Left hindlimb (tissue), 1 donor: ENCODE measurements at places on chromosomes 3 and 15.

DNA sequence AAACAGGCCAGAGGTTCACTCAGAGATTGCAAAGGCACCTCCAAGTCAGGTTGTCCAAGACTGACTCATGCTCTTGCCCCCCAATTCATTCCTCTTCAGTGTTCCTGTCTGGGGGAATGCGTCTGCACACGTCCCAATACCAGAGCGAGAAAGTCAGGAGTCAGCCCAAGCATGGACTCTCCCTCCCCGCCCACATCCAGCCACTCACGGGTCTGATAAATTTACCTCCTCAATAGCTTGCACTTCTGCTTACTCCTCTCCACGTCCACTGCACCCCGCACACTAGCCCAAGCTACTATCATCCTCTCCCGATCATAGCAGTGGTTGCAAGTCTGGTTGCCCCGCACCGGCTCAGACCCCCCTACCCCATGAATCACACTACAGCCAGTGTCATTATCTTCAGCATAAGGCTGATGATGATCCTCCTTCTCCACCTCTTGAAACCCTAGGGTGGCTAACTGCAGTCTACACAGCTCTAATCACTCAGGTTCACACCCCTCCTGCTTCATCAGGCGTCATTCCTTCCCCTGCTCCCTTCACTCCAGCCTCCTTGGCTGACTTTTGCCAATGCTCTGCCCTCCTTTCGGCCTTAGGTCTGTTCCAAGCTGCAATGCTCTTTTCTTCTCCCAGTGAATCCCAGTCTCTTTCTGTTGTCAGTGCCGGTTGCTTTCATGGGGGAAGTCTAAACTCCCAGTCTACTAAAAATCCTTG, 27.6 kb upstream of the MYO1E start:
- DNase-seq, result no peak

DNA sequence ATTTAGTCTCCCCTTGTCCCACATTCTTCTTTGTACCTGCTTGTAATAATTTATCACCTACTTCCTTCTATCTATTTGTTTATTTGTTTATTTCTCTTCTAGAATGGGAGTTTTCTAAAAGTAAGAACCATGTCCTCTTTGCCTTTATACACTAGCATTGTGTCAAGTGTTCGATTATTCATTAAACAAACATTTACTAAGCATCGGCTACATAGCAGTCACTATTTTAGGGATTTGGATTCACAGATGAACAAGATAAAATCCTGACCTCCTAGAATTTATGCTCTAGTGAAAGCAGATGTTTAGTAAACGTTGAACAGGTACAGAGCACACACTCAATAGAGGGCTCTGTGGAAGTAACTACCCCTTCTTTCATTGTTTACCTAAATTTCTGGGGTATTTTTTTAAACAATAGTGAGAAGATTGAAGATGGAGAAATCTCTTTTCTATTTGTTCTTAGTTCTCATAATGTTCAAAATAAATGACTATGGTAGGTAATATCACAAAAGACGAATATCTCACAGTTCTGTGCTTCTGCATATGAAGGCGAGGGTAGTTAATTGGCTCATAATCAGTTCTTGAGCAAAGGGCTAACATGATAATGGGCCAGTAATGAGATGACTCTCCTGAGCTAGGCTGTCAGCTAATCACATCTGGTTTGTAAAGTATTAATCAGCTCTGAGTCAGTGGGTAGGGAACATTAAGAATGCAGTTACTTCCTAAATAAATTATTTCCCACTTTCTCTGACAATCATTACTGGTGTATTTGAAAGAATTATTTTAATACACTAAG, 111.9 kb downstream of the SLC9A9 start:
- no peak for DNase-seq

GRCh38 chr3:2976212-2976611, 134.0 kb downstream of the IL5RA start:
- no peak for DNase-seq

DNA sequence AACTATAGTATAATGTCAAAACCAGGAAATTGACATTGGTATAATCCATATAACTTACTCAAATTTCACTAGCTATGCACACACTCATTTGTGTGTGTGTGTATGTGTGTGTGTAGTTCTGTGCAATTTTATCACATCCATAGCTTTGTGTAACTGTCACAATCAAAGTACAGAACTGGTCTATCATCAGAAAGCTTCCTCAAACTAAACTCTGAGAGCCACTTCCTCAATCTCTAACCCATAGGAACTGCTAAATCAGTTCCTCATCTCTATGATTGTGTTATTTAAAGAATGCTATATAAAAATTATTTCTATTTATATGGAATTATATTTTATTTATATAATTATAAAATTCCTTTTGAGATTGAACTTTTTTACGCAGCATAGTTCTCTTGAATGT, 18.1 kb downstream of the LNP1 start:
- no peak for DNase-seq

- no peak for DNase-seq
Measured at GRCh38 chr3:14900881-14901873, 46.2 kb upstream of the NR2C2 start.

DNA sequence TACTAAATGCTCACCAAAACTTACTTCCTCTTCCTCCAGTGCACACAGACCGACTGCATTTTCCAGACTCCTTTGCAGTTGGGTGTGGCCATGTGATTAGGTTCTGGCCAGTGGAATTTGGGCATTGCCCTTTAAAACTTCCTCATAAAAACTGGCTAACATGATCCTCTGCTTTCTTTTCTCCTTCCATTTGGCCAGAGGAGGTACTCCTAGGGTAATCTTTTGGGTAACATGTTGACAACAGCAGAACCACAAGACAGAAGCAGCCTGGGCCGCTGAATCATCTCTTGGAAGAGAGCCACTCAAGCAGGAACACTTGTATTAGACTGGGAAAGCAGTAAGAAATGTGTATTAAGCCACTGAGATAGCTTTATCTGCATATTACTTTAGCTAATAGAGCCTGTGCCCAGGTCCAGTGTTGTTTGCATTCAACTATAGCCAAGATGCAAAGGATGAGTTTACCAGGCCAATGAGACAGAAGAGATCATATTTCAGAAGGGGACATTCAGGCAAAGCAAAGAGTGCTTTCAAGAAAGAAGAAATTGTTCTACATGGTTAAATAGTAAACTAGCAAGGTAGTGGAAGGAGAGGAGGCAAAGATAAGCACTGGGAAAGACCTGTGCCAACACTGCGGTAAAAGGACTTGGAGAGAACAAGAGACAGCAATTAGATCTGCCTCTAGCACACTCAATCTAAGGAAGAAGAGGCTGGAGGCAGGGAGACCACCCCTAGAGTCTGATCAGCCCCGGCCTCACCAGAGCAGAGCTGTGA, 79.8 kb downstream of the PLCH1 start:
- no peak for DNase-seq

GRCh38 chr3:120071259-120071658, 23.0 kb downstream of the GSK3B start:
- no peak for DNase-seq

DNA sequence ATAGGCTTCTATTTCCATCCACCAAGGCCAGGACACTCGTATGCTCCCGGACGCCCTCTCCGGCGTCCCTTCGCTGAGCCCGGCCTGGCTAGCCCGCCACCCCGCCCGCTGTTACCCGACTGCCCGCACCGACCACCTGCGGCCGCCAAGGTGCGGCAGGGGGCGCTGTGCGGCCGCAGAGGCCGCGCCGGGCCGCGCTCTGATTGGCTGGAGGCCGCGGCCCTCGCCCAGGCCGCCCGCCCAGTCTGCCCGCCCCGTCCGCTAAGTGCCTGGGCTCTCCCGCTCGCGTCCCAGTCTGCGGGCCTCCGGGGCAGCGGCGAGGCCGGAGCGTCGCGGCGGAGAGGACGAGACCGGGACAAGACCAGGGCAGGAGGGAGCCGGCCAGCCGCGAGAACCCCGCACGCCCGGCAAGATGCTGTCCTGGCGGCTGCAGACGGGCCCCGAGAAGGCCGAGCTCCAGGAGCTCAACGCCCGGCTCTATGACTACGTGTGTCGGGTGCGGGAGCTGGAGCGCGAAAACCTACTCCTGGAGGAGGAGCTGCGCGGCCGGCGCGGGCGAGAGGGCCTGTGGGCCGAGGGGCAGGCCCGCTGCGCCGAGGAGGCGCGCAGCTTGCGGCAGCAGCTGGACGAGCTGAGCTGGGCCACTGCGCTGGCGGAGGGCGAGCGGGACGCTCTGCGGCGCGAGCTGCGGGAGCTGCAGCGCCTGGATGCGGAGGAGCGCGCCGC, at the start of gene SYNM:
TSS of gene SYNM (plus strand) at position 293 of the 726 bp plus-strand sequence. CDS start at position 413, 120 bp downstream.
- peak; percentile 83 for DNase-seq

- no peak for DNase-seq
Measured at GRCh38 chr15:101675015-101675414, 22.8 kb upstream of the TM2D3 start.

- DNase-seq, result no peak
Measured at GRCh38 chr3:52835766-52836470, 1.1 kb upstream of the MUSTN1 start.

GRCh38 chr3:99131876-99132275, 230.4 kb upstream of the DCBLD2 start:
- DNase-seq, result no peak

DNA sequence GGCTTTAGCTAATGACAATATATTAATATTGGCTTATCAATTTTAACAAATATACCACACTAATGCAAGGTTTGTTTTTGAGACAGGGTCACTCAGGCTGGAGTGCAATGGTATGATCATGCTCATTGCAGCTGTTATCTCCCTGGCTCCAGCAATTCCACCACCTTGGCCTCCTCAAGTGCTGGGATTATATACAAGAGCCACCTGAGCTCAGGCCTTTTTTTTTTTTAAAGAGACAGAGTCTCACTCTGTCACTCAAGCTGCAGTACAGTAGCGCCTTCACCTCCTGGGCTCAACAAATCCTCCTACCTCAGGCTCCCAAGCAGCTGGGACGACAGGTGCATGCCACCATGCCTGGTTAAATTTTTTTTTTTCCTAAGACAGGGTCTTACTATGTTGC, 11.7 kb downstream of the DLG1 start:
- no peak for DNase-seq

DNA sequence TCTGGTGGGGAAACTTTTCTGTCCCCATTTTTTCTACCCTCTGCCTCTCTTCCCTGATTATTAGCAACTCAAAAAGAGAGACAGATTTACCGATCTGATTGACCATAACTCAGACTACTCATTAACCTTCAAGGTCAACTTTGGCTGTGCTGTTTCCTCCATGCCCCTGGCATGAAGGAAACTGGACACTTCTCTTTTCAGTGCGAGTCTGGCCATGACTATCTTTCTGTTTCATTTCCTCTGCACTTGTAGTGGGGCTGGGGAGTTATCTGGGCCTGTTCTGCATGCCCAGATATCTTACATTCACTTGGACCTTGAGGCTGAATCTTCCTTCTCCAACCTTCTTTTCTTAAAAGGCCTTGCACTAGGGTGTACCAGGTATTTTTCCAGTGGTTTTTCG, 76.9 kb upstream of the SLCO2A1 start:
- DNase-seq, result no peak

DNA sequence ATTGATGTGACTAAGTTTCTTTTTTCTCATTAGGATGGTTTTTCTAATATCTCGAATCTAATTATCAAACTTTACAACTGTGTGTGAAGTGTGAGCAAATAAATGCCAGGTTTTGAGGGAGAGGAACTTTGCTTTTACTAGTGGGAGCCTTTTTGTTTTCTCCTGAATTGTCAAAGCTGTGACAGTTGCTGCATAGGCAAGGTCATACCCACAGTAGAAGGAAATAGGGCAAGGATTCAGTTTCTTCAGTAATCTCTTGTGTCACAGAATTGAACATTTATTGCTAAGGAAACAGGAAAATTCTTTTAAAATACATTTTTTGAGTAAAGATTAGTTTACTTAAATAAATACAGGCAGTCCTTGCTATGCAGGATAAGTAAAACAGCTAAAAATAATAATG, 19.5 kb downstream of the GMPS start:
- DNase-seq, result no peak

GRCh38 chr3:122797291-122797690, 2.4 kb downstream of the SLC49A4 start:
- DNase-seq, result no peak

GRCh38 chr15:53074221-53074620, 284.1 kb upstream of the ONECUT1 start:
- no peak for DNase-seq

DNA sequence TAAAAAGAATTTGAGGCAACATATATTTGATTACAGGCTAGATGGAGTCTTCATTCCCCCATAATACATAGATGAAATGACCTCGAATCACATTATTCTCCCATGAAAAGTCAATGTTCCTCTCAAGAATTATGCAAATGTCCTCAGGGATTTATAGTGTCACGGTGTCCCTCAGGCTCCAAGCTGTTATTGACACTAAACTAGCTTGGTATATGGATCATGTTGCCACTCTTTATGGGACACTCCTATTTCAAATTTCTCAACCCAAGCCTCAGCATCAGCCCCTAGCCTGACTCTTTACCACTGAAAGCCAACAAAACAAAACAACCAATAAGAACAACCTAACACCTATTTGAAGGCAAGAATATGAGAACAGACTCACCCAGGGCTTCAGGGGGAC, 139.8 kb downstream of the TPRG1 start:
- DNase-seq, result no peak

GRCh38 chr3:30681649-30682211, 75.3 kb downstream of the TGFBR2 start:
- DNase-seq, result peak; percentile 64

DNA sequence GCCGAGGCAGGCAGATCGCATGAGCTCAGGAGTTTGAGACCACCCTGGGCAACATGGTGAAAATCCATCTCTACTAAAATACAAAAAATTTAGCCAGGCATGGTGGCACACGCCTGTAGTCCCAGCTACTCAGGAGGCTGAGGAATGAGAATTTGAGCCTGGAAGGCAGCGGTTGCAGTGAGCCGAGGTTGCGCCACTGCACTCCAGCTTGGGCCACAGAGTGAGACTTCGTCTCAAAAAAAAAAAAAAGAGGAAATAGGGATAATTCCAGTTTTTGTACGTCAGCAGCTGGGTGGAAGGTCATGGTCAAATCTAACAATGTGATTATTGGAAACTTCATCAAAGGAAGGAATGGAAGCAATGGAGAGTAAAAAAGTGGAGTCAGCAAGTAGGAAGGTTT, 3.1 kb downstream of the CMC1 start:
- no peak for DNase-seq

- no peak for DNase-seq
Measured at GRCh38 chr15:69647142-69647513, 194.5 kb downstream of the RPLP1 start.

DNA sequence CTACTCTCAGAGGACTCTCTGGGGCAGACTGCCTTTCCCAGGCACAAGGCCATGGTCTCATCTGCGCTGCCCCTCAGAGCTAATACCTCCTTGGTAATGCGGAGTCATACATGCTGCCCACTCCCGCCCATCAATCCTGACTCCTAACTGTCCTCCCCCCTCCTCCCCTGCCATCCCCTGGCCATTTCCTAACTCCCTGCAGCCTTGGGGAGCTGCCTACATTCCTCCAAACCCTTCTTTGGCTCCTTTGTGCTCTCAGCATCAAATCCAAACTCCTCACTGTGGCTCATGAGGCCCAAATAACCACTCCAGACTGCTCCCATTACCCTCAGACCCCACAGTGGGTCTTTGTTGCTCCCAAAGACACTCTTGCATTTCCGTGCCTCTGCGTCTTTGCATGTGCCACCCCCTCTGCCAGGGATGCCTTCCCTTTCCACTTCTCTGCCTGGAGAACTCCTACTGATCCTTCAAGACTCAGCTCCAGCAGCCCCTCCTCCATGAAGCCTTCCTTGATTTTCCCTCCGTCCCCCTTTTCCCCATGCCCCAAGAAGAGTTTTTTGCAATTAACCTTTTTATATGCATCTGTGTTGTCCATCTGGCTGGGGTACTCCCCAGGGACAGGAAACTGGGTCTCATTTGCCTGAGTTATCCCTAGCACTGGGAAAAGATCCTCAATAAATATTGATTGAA, 5.5 kb upstream of the ATP2B2 start:
- no peak for DNase-seq
